ENCODE measurements at places on chromosomes 13 and 19.

DNA sequence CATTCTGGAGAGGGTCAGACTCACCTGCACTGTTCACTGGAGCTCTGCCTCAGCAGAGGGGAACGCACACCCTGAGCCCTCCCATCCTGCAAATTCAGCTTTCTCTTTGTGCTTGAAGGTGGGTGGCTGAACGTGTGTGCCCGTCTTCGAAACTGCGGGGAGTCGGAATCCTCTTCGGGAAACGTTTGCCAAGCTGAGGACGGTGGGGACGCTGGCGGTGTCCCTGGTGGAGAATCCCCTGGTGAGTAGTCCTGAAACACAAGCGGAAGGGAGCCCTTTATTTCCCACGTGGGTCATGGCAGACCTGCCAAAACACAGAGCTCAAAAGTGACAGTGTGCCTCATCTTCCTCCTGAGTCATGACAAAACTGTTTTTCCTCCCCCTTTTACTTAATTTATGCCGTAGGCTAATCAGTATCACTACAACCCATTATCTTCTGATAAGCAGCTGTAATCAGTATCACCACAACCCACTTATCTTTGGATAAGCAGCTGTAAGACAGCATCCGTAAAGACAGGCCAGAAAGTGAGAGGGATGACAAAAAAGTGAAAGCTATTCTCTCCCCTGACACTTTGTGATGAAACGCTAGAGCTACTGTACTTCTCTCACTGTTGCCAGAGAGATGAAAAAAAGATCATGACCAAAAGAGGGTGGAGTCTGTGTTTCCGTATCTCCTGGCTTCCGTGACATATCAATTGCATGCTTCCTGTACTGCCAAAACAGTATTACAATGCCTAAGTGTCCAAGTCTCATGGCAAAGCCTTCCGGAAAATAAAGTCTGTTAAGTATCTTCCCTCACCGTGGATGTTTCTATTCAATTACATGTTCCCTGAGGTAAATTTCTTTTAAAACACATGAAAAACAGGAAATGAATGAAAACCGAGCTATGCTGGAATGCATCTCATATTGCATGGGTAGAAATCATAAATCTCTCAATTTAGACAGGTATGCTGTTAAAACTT is 155.5 kb downstream of the TBC1D4 start:
- no peak for DNase-seq

DNA sequence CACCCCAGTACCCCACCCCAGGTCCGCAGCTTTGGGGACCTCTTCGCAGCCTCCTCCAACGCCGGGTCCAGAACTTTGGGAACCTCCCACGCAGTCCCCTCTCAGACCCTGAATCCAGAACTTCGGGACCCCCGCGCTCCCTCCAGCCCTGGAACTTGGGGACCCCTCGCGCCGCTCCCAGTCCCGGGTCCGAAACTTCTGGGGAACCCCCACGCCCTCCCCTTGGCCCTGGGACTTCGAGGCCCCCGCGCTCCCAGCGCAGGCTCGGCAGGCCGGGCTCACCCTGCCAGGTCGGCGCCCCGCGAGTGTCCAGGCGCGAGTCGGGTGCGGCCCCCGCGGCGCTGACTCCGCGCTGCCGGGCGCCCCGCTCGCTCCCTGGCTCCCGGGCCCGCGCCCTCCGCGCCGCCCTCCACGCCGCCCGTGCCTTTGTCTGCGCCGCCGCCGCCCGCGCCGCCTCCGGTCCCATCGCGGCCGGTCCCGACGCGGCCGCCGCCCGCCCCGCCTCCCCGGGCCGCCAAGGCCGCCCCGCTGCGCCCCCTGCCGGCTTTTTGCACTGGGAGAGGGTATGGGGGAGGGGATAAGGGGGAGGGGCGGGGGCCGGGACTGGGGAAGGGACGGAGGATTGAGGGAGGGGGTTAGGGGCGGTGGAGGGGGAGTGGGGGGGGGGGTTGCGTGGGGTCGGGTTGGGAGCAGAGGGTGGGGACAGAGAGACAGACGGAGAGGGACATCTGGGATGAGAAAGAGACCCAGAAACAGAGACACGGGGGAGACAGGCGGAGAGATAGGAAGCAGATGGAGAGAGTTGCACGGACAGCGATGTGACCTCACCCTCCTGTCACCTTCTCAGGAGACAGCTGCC is at the start of gene HOMER3:
TSS of gene HOMER3 (minus strand) at position 449 of the 859 bp plus-strand sequence. CDS start 2,235 bp downstream, outside the sequence.
- DNase-seq: peak; percentile 82

GRCh38 chr13:111845621-111846351 is 221.2 kb upstream of the SOX1 start:
- DNase-seq: no peak

DNA sequence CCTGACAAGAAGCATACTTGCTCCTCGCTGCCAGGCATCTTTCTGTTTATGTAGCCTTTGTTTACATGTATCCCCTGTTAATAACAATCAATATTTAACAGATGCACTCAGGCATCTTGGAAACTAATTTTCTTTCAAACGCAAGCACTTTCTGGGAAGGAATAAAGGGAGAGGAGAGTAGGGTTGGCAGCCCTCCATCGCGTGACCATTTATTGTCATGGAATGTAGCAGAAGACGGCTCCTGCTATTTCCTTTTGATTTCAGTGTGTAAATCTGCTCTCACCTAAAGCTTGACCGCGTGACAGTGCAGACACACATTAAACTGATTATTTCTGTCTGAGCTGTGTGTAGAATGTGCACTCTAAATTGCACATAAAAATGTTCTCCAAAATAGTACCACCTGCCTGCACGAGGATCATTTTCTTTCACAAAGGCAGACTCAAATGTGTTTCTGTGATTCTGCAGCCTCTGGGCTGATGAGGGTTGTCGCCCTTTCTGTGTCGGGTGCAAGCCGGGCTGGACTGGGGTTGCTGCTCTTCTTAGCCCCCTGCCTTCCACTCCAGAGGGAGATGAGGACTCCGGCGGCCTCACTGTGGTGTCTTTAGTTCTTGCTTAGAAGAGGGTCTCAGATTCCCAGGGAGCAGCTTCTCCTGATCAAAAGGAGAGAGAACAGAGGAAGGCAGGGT is 223.5 kb upstream of the MAB21L1 start:
- DNase-seq: no peak

DNA sequence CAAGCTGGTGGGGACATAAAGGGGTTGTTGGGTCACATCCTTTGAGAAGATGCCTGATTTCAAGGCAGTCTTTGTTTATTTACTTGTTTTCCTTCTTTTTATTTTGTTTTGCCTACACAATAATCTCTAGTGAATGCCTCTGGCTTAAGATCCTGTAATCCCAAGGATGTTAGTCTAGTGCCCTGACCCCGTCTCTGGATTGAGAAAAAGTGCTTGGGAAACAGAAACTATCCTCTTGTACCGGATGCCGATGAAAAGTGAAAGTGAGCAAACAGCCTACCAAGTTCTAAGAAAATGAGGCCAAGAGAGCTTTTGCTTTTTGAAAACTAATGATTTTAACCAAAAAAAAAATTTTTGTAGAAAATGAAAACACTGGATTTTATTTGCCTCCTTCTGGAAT is 42.1 kb upstream of the C1QTNF9 start:
- DNase-seq: peak; percentile 22

DNA sequence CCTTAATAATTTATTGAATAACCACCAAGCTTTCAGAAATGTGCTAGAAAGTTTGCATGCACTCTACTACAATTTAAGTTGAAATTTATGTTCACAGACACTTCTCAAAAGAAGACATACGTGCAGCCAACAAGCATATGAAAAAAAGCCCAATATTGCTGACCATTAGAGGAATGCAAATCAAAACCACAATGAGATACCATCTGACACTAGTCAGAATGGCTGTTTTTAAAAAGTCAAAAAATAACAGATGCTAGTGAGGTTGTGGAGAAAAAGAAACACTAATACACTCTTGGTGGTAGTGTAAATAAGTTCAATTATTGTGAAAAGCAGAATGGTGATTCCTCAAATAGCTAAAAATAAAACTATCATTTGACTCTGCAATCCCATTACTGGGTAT is 308.8 kb upstream of the PCDH9 start:
- no peak for DNase-seq

DNA sequence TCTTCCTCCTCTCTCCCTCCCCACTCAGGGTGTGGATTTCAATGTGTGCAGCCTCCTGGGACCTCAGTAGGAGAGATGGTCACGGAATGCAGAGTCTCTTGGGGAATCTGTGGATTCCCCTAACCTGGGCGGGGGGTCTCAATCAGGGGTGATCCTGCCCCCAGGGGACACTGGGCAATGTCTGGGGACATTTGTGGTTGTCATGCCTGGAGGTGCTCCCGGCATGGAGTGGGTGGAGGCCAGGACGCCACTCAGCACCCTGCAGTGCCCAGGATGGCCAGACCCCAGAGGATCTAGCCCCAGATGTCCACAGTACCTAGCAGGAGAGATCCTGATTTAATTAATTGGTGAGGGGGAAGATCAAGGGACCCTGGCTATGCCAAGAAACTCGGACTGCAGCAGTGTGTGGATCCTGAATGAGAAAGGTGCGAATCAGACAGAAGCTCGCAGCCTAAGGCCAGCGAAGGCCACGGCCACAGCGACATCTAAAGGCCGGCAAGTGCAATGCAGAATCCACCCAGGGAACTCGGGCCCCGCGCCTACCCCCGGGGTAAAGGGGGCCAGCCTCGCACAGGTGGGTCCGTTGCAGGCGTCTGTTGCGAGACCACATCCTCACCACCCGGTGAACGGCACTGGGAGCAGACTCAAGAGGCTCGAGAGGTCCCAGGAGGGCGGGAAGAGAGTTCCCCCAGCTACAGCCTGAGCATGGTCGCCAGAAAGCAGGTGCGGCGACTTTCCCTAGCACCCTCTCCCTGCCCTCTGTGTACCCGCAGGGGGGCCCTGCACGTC is 88.8 kb downstream of the GNG7 start:
- peak; percentile 77 for DNase-seq

DNA sequence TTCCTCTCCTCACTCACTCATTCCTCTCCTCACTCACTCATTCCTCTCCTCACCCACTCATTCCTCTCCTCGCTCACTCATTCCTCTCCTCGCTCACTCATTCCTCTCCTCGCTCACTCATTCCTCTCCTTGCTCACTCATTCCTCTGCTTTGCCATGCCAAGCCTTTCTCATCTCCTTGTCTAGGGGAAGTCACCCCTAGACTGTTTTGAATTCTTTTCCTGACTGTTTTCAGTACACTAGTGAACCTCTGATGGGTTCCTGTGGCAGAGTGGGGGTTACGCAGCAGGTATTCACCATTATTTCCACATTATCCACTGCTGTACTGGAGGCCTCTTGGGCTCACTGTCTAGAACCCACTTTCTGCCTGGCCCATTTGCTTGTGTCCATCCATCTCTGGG is 1.2 kb downstream of the CYP4F8 start:
- DNase-seq: no peak

- DNase-seq: no peak
Observed at GRCh38 chr13:54633456-54633855, 1604.8 kb downstream of the OLFM4 start.

GRCh38 chr13:28751175-28751960 is 32.6 kb upstream of the SLC46A3 start:
- DNase-seq: no peak

DNA sequence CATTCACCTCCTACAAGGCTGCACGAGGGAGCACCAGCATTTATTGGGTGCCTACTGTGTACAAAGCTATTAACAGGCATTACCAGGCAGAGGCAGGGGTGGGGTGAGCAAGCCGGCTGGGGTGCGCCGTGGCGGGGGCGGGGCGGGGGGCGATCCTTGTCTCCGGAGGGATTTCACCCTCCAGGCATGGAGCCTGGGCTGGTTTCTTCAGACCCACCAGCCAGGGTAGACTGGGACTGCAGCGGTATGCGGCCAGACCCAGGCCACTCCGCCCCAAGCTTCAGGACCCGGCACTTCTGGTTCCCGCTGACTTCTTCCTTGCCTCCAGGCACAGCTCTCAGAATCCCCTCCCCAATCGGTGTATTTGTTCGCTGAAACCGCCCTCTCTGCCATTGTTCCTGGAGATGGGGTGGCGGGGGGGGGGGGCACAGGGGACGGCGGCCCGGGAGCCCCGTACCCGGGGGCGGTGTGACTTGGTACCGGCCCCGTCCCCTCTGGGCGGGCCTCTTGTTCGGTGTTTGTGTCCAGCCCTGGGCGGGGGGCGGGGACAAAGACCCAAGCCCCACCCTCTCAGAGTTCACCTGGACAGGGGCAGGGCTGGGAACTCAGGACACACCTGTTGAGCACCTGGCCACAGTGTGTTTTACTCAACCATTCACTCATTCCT is 14.4 kb downstream of the TJP3 start:
- no peak for DNase-seq

GRCh38 chr13:21326155-21327031 is 132.7 kb downstream of the ZDHHC20 start:
- no peak for DNase-seq

DNA sequence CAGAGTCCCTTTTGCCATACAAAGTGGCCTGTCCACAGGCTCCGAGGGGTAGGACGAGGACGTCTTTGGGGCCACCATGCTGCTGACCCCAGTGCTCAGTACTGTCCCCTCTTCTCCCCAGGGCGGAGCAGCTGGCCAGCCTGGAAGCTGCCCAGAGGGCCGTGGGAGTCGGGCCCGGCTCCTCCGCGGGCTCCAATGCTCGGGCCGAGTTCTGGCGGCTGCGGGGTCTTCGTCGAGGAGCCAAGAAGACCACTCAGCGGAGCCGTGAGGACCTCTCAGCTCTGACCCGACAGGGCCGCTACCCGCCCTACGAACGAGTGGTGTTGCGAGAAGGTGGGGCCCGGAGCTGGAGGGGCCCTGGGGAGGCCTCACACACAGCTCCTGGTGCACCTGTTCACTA is 21.1 kb downstream of the APBA3 start:
- no peak for DNase-seq

DNA sequence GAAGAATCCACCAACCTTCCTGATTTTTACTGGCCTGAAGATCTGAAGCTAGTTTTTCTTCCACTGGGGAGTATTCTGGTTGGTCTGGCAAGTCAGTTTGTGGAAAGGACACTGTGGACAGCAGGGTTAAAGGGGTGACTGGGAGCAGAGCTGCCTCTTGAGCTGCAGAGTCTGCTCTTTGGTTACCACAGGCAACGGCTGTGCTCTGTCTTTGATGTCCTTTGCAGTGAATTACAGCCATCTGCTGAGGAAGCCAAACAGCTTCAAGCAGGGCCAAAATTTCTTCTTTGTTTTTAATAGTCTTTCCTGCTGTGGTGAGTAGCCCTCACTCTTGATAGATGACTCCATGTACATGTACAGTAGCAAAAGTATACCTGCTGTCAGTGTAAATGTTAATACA is 75.7 kb downstream of the ZNF100 start:
- DNase-seq: no peak

DNA sequence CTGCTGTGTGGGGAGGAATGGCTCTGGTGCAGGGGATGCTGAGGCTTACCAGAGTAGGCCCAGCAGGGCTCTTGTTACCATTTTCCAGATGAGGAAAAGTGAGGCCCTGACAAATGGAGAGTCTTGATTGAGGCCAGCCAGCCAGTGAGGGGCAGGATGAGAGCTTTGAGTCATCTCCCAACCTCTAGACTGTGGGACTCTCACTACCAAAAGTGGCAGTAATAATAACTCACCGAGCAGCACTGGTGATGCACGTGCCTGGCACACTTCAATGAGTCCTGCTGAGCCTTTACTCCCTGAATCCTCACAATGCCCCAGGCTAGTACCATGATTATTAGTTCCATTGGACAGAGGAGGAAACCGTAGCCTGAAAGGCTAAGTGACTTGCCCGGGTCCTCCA is 7.8 kb downstream of the CIC start:
- no peak for DNase-seq

GRCh38 chr13:61664801-61665705 is 249.4 kb upstream of the PCDH20 start:
- no peak for DNase-seq

GRCh38 chr13:49418206-49418605 is 25.7 kb downstream of the CAB39L start:
- no peak for DNase-seq
